ENCODE measurements at places on chromosomes 16 and 17. TPM values are rescaled to one million over a fixed set of nuclear protein-coding genes. Genes with fewer than 3 reads are reported as not detected.
A peak's percentile ranks its signal among the peaks of the same experiment; 100 is the strongest.

PDILT gene
- not detected for total RNA-seq

DNA sequence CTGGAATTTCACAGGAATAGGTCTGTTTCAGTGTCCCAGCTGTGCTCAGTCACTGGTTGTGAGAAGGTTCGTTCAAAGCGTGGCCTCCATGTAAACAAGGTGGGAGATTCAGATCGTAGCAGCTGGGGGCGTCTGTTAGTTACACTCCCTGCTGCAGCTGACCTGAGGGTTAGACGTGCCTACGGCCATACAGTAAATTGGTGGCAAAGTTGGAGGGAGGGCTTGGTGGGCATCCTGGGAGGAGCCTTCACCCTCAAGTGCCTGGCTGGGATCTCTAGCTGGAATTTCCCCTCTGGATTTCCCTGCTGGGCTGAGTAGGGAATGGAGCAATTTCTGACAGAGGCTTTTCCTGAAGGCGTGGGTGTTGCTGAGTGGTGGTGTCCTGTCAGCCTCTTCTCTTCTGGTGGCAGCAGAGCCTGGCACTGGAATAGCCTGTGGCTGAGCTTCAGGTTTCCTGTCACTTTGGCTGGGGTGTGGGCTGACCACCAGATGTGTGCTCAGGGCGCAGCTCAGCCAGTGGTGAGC, 6.4 kb downstream of the FCSK start:
- DNase-seq = no peak

DNA sequence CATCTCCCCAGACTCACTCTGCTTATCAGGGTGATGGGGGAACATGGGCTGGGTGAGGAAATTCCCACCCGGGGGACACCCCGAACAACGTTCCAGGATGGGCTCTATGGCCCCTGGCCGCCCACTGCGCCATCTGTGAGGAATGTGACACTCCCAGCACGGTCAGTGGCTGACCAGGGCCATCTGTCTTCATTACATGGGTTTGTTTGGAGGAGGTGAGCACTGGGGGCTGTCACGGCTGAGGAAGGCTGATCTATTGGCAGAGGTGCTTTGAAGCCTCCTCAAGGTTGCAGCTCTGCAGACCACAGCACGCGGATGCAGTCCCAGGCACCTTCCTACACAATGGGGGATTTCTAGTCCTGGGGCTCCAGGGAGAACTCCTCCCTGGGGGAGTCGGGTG, 214.1 kb upstream of the FOXF1 start:
- DNase-seq = no peak

GRCh38 chr17:68310152-68310551, 18.9 kb downstream of the ARSG start:
- no peak for DNase-seq

CDK5RAP3 gene
- 221 TPM for total RNA-seq

- DNase-seq = no peak
These were observed 420.9 kb upstream of the SOX9 start for GRCh38 chr17:71699907-71700306.

C16orf96 gene
- total RNA-seq = 0.44 TPM

KRT36 gene
- total RNA-seq = not detected

DNA sequence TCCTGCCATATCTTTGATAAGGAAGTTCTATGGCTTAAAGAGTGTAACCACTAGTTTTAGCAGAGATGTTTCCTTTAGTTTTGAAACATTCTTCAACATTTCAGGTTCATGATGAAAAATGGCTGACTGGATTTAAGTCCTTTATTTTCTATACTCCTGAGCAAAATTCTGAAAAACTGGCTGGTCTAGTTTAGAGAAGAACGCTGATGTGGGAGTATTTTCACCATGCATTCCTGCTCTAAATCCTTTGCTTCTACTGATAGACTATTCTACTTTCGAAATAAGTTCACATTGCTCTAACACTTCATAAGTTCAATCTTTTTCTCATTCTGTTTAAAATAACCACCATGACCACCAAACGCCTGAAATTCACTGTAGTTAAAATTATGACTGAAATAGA, 281.9 kb downstream of the FTO start:
- DNase-seq = no peak

GNAO1 gene
- total RNA-seq = 4.4 TPM

KRTAP1-4 gene
- not detected for total RNA-seq

- no peak for DNase-seq
These were observed 140.4 kb downstream of the RGS9 start for GRCh38 chr17:65277576-65277975.

AGRP gene
- not detected for total RNA-seq

DNA sequence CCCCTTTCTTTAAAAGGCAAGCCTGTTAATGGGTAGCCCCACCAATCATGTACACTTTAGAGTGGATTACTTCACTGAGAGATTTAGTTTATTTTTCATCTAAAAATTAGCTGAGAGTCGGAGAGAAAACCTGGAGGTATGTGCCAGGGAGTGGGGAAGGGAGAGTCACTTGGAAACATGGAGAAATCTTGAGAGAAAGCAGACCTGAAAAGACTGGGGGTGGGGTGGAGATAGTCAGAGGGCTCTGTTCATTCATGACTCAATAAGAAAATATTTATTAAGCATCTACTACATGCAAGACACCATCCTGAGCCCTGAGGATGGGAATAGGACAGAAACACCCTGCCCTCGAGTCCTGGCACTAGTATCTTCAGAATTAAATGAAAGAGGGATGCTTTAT, 27.4 kb upstream of the RCVRN start:
- no peak for DNase-seq

LGALS9 gene
- total RNA-seq = 10.1 TPM

DNA sequence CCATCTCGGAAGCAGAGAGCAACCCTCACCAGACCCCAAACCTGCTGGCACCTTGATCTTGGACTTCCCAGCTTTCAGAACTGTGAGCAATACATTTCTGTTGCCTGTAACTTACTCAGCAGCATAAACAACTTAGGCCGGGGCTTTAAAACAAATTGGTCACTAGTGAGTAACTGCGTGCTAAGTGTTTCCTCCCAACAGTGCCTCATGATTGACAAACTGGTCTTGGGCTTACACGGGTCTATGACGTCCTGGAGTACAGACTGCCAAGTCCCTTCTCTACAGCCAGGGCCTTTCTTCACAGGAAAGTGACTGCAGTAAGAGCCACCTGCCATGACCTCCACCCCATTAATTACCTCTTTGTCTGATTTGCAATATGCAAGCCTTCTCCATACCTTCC, 136.7 kb downstream of the XYLT1 start:
- DNase-seq = peak; percentile 57

- DNase-seq = peak; percentile 63
These were observed 1.0 kb downstream of the NHERF1 start for GRCh38 chr17:74749279-74750038.

TMC6 gene
- total RNA-seq = 18.4 TPM

ZNF423 gene
- 7.4 TPM for total RNA-seq

GRCh38 chr17:40648384-40648968, 858 bp upstream of the SMARCE1 start:
- no peak for DNase-seq

ITGAD gene
- not detected for total RNA-seq

- peak; percentile 89 for DNase-seq
These were observed 1.5 kb upstream of the GSE1 start for GRCh38 chr16:85611444-85612190.

- peak; percentile 14 for DNase-seq
These were observed 24.9 kb upstream of the GRB2 start for GRCh38 chr17:75430159-75430974.

DNA sequence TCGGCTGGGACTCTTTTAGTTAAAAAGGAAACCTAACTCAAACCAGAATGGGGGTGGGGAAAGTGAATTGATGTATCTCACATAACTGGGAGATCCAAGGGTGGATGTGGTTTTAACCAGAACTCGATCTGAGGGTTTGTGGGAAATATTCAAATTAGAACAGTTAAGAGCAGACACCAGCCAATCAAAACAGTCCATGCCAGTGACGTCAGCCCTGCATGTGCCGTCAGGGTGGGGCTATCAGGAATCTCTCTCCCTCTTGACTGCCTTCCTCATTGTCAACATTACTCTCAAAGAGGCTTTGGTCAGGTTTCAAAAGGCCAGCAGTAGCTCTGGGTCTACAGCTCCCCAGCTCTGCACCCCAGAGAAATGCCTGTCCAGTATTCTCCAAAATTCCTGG, 94.2 kb upstream of the HSBP1 start:
- peak; percentile 81 for DNase-seq

DNA sequence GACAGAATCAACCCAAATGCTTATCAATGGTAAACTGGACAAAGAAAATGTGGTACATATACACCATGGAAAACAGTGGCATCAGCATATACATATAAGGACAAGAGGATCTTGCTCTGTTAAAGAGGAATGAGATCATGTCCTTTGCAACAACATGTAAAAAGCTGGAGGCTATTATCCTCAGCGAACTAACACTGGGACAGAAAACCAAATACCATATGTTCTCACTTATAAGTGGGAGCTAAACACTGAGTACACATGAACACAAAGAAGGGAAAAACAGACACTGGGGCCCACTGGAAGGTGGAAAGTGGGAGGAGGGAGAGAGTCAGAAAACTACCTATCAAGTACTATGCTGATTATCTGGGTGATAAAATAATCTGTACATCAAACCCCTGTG, 447.3 kb upstream of the MAF start:
- no peak for DNase-seq

DNA sequence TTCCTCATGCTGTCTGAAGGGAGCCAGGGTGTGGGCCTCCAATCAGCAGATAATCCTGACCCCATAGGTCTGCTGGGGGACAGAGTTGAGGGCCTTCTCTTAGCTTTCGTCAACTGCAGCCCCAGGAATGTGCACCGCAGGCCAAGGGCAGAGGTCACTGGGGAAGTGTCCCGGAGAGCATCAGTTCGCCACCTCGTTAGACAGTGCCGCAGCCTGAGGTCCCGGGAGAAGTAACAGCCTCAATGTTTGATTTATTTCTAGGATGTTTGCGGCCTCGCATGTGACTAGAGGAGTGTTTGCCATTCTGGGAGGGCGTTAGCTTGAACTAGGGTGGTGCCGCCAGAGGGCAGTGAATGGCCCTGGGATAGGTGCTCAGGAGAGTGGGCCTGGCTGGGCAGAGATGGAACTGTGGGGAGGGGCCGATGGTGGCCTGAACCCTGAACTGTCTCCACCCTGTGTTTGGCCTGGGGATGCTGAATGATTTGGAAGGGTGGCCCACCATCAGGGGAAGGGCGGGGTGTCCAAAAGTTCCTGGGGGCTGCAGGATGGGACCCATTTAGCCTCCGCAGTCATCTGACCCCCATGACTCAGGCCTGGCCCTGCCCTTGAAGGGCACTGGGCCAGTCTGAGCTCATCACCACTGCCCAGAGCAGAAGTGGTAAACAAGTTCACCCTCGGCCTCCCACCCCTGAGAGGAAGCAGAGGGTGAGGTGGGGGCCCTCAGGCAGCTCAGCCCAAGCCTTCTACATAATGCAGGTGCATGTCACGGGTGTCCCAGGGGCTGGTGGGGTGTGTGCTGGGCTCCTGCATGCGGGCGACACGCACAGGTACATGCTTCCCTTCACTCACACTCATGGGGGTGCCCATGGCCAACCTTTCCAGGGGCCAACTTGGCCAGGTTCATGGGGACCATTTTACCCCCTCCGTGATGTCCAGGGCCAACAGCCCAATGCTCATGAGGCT, 12.4 kb upstream of the TAC4 start:
- DNase-seq = no peak

DNA sequence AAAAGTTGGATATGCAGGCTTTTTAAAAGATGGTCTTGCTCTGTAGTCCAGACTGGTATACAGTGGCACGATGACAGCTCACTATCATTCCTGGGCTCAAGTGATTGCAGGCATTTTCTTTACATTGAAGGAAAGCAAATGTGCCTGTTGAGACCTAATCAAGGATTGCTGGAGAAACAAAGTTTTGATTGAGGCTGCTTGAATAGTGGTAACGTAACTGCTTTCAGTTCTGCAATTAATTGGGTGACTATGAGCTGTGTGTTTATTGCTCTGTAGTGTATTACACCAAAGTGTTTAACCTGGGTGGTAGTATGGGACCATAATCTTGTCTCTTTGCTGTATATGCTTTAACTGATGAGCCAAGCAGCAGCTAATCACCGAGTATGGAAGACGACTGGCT, 2.3 kb downstream of the UBB start:
- DNase-seq = no peak

ASGR2 gene
- 1.0 TPM for total RNA-seq

GRCh38 chr16:17359788-17360390, 110.9 kb downstream of the XYLT1 start:
- DNase-seq = no peak

- no peak for DNase-seq
These were observed 88.5 kb downstream of the HELZ start for GRCh38 chr17:67156269-67157199.

ABCA6 gene
- total RNA-seq = 99.0 TPM

DNA sequence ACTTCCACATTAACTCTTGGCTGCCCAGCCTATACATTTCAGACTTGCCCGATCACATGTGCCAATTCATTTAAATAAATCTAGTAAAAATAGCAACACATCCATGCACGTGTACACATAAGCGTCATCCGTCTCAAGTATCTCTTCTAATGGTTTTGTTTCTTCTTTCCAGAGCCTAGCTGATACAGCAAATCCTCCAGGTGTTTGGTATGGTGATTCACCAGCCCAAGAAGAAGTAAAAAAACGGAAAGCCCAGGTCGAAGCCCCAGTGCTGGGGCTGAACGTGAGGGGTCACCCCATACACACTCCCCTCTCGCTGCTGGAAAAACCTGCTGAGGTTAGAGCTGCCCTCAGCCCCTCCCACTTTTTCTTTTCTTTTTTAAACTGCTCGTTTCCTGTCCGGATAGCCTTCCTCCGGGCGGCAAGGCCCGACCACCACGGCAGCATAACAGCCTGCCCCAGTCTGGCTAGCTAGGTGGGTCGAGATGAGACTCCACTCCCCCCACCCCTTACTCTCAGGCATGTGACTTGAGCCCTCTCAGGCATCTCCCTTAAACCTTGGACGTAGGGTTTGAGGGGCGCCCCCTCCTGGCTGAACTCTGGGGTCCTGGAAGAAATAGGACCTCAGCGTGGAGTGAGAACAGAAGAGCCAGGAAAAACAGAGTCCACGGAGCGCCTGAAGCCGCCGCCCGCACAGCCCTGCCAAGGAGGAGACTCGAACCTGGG, 13.9 kb upstream of the OR1F1 start:
- DNase-seq = no peak

- no peak for DNase-seq
These were observed 1.3 kb upstream of the BRICD5 start for GRCh38 chr16:2211923-2212347.

- DNase-seq = no peak
These were observed 3.7 kb upstream of the DNAI2 start for GRCh38 chr17:74270333-74270732.

RNF157 gene
- 3.9 TPM for total RNA-seq

DNA sequence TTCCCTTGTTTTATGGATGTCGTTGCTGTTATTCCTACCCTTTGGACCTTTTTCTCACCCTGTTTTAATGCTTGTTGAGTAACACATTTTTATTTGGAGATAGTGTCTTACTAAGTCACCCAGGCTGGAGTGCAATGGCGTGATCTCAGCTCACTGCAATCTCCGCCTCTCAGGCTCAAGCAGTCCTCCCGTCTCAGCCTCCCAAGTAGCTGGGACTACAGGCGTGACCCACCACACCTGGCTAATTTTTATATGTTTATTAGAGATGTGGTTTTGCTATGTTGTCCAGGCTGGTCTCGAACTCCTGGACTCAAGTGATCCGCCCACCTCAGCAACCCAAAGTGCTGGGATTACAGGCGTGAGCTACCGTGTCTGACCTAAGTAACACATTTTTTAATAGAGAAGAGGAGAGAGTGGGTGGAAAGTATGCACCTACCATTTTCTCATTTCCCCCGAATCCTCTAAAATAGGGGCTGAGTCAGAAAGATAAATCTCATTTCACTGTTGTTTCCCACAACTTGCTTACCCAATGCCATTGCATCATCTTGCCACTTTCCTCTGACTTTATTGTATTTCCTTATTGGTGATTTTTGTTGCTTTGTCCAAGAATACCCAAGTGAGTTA, 7.0 kb downstream of the DHX40 start:
- DNase-seq = no peak

GRCh38 chr17:81487487-81488275, 24.9 kb downstream of the ACTG1 start:
- DNase-seq = peak; percentile 78

All from thyroid gland (tissue), 4 donors.